Activated CD4-positive, alpha-beta T cell treated with anti-CD3 and anti-CD28 coated beads, Interleukin-10, Interleukin-2, amounts not matched to agents 100 ng/mL and 50 ng/mL, durations not matched to agents 16 hours and 8 hours (primary cell): ENCODE measurements at places on chromosomes 4 and X.
A peak's percentile ranks its signal among the peaks of the same experiment; 100 is the strongest.

GRCh38 chr4:132479543-132479942 lies 669.6 kb upstream of the PCDH10 start:
- DNase-seq = no peak

DNA sequence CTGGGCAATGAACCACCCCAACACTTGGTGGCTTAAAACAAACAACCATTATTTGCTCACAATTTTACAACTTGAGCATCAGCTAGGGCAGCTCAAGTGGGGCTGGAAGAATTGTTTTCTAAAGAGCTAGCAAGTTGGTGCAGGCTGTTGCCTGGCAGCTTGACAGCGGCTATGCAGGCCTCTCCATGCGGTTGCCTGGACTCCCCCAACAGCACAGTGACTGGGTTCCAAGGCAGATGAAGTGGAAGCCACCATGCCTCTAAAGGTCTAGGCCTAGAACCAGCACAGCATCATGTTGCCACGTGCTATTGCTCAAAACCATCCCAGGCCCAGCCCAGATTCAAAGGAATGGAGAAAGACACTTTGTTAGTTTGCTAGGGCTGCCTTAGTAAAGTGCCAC lies 114.8 kb downstream of the BCOR start:
- DNase-seq = no peak

- no peak for DNase-seq
These were observed 26.8 kb upstream of the SCD5 start for GRCh38 chr4:82825425-82825824.

- DNase-seq = peak; percentile 56
These were observed 65.1 kb upstream of the CCDC160 start for GRCh38 chrX:134171661-134172587.

DNA sequence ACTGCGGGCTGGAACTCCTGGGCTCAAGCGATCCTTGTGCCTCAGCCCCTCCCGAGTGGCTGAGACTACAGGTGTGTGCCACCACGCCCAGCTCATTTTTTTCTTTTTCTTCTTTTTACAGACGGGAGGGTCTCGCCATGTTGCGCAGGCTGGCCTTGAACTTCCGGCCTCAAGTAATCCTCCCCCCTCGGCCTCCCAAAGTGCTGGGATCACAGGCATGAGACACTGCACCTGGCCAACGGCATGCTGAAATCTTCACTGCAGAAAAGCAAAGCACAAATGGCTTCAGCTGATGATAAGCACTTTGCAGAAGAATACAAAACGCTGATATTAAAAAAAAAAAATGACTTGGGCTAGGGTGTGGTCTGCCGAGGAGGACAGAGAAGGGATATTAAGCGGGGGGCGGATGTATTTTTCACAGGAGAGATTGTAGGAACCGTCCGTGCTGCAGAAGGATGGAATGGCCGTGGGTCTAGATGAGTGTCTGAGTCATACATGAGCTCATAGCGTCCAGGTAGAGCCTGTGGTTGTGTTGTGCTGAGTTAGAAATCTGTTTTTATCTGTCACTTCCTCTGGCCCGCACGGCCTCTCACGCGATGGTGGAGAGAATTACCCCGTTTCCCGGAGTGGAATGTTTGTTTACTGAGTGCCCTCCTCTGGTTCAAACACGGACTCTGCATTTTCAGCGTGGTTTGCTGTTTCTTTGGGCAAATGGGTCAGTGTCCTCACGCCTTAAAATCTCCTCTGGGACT lies 8.5 kb upstream of the AKAP17A start:
- DNase-seq = peak; percentile 91

DNA sequence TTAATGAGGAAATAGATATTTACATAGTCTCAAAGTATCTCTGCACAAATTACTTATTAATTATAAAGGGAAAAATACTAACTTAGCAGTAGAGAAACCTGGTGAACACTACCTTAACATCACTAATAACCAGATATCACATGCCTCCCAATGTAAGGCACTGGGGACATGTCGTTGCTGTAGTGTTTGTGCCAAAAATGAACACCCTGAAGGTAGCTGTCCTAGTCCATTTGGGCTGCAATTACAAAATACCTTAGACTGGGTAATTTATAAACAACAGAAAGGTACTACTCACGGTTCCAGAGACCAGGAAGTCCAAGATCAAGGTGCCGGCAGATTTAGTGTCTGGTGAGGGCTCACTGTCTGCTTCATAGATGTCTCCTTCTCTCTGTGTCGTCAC lies 10.7 kb upstream of the MPC1L start:
- DNase-seq = no peak

DNA sequence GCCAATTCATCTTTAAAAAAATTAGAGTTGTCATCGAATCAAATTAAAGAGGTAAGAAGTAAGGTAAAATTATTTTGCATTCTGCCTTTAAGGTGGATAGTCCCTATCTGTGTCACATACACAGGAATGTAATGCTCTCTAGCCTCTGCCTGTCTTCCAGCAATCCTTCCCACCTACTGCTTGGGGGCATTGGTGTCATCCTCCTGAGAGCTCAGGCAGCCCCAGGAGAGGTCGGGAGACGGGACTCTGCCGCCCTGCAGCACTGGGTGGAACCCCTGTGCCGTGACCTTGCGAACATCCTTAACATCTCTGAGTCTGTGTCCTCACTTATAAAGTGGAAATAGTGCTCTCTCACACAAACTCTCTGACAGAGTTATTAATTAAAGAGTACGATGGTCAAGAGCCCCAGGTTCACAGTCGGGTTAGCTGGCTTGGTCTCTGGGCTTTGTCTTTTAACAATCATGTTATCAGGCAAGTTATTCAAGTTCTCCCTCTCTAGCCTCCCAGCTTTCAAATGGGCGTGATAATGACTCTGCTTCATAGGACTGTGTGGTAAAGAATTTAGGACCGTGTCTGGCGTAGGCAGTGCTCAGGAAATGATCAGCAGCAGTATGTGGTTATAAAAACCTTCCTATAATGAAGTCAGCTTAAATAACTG lies 10.2 kb downstream of the TLR3 start:
- no peak for DNase-seq

GRCh38 chr4:99657798-99658197 lies at the start of gene C4orf54:
Gene C4orf54 (minus strand): TSS chr4:99657828. CDS start chr4:99654648, 3,180 bp downstream.
- DNase-seq = no peak

GRCh38 chr4:32858361-32858760 lies 2138.2 kb downstream of the PCDH7 start:
- DNase-seq = no peak

GRCh38 chr4:75786526-75786925 lies 62.1 kb downstream of the USO1 start:
- DNase-seq = no peak

- no peak for DNase-seq
These were observed 148.3 kb upstream of the NHS start for GRCh38 chrX:17226736-17227135.

DNA sequence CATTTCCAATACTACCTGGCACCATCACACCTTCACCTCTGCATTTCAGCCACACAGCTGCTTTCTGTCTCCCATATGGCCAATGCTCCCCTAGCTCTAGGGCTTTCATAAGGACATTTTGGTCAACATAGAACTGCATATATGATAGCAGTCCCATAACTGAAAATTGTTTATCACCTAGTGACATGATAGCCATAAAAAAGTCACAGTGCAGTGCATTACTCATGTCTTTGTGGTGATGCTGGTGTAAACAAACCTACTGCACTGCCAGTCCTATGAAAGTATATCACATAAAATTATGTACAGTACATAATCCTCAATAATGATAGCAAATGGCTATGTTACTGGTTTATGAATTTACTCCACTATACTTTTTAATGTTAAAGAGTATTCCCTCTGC lies 221.0 kb downstream of the NAF1 start:
- DNase-seq = no peak

- DNase-seq = no peak
These were observed 112.3 kb upstream of the BANK1 start for GRCh38 chr4:101678180-101678579.

GRCh38 chrX:72430405-72430968 lies 124.8 kb upstream of the CITED1 start:
- no peak for DNase-seq

- no peak for DNase-seq
These were observed 187.9 kb downstream of the KDR start for GRCh38 chr4:54937501-54937900.

DNA sequence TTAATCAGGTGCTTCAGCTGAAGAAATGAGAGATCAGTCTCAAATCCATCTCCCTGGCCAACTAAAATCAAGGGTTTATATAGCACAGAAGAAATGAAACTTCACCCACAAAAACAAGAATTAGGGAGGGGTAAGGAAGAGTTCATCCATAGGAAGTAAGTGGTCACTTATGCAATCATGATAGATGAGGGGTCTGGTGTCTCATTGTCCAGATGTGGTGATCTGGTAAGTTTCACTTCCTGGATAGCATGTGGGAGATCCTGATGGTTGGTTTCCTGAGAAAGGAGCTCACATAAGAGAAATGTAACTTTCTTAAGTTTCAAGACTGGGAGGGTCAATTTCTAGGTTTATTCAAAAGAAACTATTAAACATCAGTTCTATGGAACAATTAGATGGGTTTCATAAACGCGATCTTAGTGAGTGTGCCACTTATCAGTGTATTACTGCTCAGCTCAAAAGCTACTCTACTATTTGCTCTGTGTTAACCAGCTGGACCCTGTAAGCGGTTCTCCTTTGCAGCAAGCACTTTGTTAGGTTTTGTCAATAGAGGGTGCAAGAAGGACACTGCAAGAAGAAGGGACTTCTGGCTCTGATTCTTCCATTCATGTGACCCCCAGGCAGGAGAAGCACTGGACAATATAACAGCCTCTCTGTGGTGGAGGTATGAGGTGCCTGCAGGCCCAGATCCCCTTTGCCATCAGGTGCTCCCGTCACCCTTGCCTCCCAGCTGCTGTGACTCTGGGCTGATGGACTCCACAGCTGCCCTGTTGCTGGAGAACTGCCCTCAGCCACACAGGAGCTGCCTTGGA lies 35.4 kb upstream of the HPSE start:
- no peak for DNase-seq

GRCh38 chr4:159542296-159542695 lies 439.4 kb downstream of the RAPGEF2 start:
- no peak for DNase-seq

GRCh38 chr4:159487284-159487747 lies 384.4 kb downstream of the RAPGEF2 start:
- DNase-seq = peak; percentile 59

DNA sequence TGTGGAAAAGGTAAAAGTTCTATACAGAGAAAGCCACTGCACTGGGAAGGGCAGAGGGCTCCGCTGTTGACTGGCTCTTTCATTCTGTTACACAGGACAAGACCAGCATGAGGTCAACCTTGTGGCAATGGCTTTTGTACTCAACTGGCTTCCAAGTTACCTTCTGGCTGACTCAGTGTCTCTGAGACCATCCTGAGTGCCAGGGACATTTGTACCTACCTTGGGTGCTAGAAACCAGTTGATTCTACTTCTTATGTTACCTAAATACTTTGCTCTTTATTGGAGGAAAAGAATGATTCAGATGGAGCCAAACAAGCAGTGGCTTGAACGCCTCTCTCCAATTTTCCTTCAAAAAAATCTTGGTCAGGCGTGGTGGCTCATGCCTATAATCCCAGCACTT lies 123.2 kb downstream of the RBM47 start:
- DNase-seq = no peak

- DNase-seq = peak; percentile 38
These were observed 19.5 kb upstream of the NFXL1 start for GRCh38 chr4:47933840-47934239.

- no peak for DNase-seq
These were observed 2.9 kb downstream of the CD40LG start for GRCh38 chrX:136650811-136651210.

GRCh38 chrX:118528071-118528737 lies 32.6 kb downstream of the DOCK11 start:
- DNase-seq = peak; percentile 70

DNA sequence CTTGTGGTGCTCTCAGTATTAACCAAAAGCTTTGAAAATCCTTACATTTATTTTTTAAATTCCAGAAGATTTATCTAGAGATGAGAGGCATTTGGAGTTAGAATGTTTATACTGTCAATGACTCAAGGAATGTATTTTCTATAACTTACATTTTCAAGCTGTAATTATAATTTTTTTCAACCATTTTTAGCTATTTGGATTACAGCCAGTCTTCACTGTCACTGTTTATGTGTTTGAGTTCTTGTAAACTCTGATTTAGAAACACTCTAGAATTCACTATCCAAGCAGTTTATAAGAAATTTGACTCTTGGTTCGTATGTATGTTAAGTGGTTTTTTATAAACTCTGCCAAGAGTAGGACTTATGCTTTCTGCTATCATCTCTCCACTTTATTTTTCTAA lies 36.7 kb upstream of the GUCY1A1 start:
- DNase-seq = no peak

GRCh38 chrX:132749406-132749805 lies 209.0 kb downstream of the HS6ST2 start:
- no peak for DNase-seq

DNA sequence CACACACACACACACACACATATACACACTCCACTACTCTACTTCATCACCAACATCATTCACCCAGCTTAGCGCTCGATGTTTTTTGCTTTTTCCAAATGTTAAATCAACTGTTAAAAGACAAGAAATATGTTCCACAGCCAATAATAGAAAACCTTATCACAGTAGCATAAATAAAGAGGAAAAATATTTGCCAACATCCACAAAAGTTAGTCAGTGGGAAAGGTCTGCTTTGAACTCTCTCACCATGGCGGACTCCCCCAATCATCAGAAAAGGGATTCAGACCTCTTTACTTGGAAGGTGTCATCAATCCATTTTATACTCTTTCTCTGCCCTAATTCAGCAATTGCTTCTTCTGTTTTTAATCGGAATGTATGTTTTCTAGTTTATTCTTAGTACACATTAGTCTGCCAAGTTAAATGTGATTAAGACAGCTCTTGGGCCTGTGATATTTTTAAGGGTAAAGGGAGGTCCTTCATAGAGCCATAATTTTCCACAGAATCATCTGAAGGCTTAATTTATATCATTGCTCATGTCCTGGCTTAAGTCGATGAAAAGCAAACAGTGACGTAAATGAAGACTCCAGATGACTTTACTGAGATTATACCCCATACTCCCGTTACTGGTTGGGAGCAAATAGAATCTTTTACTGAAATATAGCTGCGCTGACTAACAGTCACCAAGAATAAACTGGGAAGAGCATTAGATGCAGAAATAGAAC lies 29.7 kb upstream of the LGI2 start:
- DNase-seq = no peak

DNA sequence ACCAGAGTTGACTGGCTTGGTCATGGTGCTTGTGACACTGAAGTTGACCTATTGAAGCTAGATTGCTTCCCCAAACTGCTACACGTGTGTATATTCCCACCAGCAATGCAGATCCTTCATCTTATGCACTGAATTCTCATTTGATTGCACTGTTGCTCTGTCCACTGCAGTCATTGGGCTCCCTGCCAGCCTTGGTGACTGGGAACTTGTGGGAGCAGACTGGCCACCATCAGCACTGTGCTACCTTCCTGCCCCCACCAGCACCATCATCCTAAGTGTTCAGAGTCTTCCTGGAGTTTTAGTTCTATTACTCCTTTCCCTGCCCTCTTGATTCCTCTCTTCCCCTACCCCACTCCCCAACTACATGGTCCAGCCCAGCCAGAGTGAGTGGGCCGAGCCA lies 117.7 kb upstream of the PRPS2 start:
- DNase-seq = no peak

GRCh38 chr4:6987588-6987961 lies 55.6 kb upstream of the TADA2B start:
- DNase-seq = no peak
